ENCODE measurements at places on chromosomes 11 and 22.

DNA sequence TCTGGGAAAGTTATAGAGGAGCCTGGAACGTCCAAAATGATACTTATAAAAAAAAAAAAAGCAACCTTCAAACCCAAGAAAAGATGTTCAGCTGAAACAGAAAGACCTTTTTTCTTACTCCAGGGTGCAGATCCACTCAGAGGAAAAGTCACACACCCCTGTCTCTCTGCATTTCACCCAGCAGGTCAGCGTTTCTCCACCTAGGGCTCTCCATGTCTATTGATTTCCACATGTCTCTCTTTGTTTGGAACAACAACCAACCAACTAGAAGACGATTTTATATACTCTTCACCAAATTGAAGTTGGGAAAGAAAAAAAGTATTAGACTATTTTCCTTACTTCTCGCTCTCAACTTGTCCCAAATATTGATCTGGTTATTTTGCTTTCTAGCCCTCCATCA, 42.2 kb upstream of the BLID start:
- H3K27ac ChIP-seq, result peak overlapping the region; percentile 63
- H3K4me1 ChIP-seq, result no peaks in the 10 kb centered on the region
- peak overlapping the region; percentile 30 for H3K4me3 ChIP-seq

GRCh38 chr11:121583825-121584224, 131.1 kb upstream of the SORL1-AS1 start:
- no peak overlapping the region for H3K27ac ChIP-seq
- no peaks in the 10 kb centered on the region for H3K4me1 ChIP-seq
- DNase-seq, result no peak
- peaks cover 44% of the 10 kb centered on the region for H3K36me3 ChIP-seq

DNA sequence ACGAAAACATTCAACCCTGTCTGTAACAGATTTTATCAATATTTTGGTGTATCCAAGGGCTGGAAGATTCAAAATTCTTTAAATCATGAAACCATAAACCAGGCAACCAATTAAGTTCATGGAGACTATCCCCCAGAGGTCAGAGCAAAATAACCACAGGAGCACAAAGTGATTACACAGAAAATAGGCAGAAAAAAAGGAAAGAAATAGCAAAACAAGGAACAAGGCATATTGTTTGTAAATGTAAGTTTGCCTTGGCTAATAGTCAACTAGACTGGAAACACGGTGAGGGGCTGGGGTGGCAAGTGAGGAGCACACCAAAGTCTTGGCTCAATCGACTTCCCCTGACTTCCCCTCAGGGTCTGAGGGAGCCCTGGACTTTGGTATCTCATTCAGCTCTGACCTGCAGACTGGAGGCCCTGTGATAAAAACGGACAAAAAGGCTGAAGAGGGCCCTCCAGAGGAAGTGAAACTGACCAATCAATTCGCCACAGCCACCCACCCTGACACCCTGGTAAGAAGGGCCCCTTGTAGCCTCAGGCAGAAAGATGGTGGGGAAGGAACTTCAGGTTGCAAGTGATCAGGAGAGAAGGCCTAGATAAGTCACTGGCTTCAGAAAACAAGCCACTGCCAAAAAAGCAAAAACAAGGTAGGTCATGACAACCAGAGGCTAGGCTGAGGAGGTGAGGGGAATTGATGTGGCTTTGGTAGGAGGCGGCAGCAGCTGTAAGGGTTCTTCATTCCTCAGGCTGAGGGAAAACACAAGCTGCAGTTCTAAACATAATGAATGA, 1.8 kb downstream of the SIK3 start:
- H3K4me3 ChIP-seq, result peak overlapping the region; percentile 76
- DNase-seq, result peak; percentile 60
- H3K27ac ChIP-seq, result peak overlapping the region; percentile 96

GRCh38 chr11:35305670-35306382, 113.5 kb downstream of the SLC1A2 start:
- no peak overlapping the region for H3K27ac ChIP-seq
- no peaks in the 10 kb centered on the region for H3K27me3 ChIP-seq
- H3K4me1 ChIP-seq, result no peaks in the 10 kb centered on the region
- peak; percentile 36 for DNase-seq
- no peak overlapping the region for H3K4me3 ChIP-seq

DNA sequence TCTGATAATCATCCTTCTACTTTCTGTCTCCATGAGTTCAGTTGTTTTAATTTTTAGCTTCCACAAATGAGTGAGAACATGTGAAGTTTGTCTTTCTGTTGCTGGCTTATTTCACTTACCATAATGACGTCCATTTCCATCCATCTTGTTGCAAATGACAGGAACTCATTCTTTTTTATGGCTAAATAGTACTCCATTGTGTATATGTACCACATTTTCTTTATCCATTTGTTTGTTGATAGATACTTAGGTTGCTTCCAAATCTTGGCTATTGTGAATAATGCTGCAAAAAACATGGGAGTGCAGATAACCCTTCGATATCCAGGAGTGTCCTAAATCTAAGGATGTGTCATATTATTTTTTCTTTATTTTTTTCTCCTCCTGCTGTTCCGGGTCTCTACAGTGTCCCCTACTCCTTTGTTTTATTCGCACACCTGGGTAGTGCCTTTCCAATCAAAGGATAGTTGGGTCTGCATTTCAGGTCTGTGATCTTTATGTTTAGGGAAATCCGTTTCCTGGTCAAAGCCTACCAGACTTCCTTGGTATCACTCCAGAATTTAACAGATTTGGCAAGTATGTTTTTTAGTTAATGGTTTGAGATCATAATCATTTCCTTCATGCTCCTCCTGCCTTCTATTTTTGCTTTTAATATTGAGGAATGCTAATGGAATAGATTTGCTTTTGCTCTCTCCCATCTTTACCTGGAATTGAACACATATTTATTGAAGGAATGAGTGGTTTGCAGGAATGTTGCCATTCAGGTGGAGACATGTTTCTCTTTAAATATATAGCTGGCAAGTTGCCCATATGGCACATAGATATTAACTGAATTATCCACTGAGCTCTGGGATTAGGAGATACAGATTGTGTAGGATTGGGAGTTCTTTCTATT, 53.7 kb downstream of the ARHGEF12 start:
- no peak overlapping the region for H3K27ac ChIP-seq
- no peaks in the 10 kb centered on the region for H3K27me3 ChIP-seq
- no peaks in the 10 kb centered on the region for H3K36me3 ChIP-seq
- H3K4me3 ChIP-seq, result no peak overlapping the region

GRCh38 chr11:132925825-132926469, 606.4 kb downstream of the OPCML start:
- DNase-seq, result no peak
- H3K36me3 ChIP-seq, result no peaks in the 10 kb centered on the region
- H3K27me3 ChIP-seq, result no peaks in the 10 kb centered on the region
- no peaks in the 10 kb centered on the region for H3K4me1 ChIP-seq
- H3K4me3 ChIP-seq, result no peak overlapping the region
